Activated CD8-positive, alpha-beta memory T cell treated with anti-CD3 and anti-CD28 coated beads for 4 hours (primary cell): ENCODE measurements at places on chromosomes 4 and X.

GRCh38 chr4:89660444-89661172 is 176.4 kb downstream of the SNCA start:
- no peak for DNase-seq

- DNase-seq: no peak
Measured at GRCh38 chr4:150540959-150541360, 41.0 kb upstream of the MAB21L2 start.

- no peak for DNase-seq
Measured at GRCh38 chr4:66048861-66049260, 378.6 kb upstream of the EPHA5 start.

- no peak for DNase-seq
Measured at GRCh38 chrX:103175944-103176753, 38.8 kb upstream of the BEX4 start.

- no peak for DNase-seq
Measured at GRCh38 chr4:39526765-39527295, 409 bp downstream of the UGDH start.

GRCh38 chr4:48664938-48665337 is 115.1 kb downstream of the FRYL start:
- DNase-seq: no peak

DNA sequence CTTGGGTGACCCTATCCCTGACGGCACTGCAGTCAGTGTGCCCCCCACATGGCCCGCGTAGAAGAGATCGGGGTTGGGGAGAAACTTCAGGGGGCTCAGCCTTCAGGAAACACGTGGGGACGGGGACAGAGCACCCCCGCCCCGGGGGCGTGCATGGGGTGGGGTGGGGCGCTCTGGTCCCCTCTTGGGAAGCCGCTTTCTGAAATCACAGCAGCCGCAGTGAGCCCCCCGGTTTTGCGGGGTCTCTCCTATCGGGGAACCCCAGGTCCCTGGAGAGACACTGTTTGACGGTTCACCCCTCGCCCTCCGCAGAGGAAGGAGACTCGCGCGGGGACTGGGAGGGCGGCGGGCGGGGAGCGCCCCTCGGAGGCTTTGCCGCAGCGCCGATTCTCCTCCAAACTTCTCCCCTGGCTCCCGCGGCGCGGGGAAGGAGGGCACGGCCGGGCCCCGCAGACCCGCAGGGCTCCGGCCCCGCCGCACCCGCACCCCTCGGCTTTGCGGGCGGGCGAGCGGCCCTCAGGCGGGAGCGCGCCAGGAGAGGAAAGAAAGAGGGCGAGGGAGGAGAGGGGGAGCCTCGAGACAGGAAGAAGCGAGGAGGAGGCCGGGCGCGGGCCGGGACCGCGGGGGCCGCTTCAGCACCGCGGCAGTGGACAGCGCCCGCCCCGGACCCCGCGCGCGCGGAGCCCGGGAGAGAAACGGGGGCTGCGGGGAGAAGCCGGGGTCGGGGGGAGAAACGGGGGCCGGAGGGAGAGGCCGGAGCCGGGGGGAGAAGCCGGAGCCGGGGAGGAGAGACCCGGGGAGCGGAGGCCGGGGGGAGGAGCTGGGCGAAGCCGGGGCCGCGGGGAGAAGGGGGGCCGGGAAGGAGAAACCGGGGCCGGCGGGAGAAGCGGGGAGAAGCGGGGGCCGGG is 612 bp downstream of the CPLX1 start:
- DNase-seq: no peak

- DNase-seq: no peak
Measured at GRCh38 chrX:3176439-3176820, 135.2 kb downstream of the ARSF start.

- no peak for DNase-seq
Measured at GRCh38 chr4:139686130-139686529, 20.5 kb downstream of the MGST2 start.

- DNase-seq: no peak
Measured at GRCh38 chr4:39699687-39700409, 1.9 kb downstream of the UBE2K start.

GRCh38 chr4:140789759-140790158 is 33.6 kb upstream of the TBC1D9 start:
- DNase-seq: no peak
